ENCODE measurements at places on chromosomes 16 and 17.

- no peak for DNase-seq
Observed at GRCh38 chr17:39831588-39831987, 32.5 kb downstream of the IKZF3 start.

DNA sequence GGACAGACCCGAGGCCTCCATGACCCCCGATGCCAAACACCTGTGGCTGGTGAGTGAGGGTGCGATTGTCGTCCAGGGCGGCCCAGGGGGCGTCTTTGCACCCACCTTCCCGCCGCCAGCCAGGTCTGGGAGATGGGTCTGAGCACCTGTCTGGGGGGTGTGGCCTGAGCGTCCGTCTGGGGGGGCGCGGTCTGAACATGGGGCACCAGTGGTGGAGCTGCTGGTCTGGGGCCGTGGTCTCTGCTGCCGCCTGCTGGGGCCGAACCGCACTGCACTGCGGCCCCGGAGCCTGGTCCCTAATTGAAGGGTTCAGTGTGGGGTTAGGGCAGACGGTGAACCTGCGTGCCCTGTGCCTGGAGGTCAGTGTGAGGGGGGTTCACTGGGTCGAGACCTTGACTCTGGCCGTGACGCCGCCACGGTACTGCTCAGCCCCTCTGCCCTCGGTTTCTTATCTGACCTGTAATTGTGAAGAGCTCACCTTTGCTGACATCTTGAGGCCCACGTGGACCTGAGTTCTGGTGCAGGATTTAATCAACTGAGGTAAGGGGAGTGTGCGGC lies 12.6 kb upstream of the TCF25 start:
- no peak for DNase-seq

DNA sequence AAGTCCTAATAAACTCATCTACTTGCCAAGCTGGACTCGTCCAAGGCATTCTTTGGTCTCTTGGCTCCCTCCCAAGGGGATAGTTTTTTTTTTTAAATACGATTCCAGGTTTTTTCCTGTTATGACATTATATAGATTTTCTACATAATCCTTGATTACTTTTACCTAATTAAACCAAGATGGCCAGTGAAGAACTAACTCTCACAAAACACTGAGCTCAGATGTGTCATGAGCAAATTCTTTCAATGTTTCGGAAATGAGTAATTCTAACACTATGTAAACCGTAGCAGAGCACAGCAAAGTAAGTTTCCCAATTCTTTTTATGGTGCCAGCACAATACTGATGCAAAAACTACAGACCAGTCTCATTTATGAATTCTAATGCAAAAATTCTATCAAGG lies 1.8 kb downstream of the ZNF23 start:
- DNase-seq: peak; percentile 53

- no peak for DNase-seq
Observed at GRCh38 chr17:42843358-42843934, 934 bp upstream of the AOC2 start.

DNA sequence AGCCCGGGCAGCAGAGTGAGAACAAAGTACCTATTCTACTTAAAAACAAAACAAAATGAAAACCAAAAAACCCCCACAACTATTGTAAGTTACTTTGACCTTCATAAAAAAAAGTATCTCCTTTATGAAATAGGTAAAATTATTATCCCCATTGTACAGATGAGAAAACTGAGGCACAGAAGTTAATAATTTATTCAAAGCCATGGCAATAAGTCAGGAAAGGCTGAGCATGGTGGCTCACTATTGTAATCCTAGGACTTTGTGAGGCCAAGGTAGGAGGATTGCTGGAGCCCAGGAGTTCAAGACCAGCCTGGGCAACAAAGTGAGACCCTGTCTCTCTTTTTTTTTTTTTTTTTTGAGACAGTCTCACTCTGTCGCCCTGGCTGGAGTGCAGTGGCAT lies 30.5 kb downstream of the FCSK start:
- no peak for DNase-seq

- no peak for DNase-seq
Observed at GRCh38 chr16:50696575-50697420, 3.4 kb downstream of the NOD2 start.

GRCh38 chr17:30922235-30923030 lies 688 bp downstream of the ADAP2 start:
- no peak for DNase-seq

DNA sequence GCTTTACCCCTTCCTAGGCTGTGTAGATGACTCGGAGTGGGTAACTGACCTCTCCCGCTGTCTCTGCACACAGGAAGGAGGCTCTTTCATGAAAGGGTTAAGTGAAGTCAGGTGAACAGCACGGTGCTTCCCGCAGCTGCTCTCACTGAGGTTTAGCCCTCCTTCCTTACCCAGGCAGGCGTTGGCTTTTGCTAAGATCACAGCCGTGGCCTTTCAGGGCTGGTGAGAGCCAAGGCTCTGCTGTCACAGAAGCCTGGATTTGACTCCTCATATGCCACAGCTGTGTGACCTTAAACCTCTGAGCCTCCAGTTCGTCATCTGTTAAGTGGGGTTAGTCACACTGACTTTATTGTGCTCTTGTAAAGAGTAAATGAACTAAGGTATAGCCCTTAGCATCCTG lies 90.9 kb upstream of the PLCG2 start:
- no peak for DNase-seq

DNA sequence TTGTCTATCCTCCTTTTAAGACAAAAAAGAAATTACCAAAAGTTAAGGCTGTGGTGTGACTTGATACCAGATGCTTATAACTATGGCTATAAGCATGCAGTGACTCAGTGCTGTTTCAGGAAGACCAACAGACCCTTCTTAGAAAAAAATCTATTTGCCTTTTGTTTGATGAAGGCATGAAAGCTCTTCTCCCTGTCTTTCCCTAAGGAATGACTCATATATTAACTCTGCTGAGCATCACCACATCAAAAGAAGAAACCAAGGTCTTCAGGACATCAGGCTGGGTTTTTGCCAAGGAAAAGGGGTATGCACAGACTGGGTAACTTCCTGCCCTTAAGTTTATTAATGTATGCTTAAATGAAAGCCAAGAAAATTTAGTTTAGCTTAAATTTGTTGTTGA lies 47.1 kb downstream of the VMP1 start:
- DNase-seq: peak; percentile 81

DNA sequence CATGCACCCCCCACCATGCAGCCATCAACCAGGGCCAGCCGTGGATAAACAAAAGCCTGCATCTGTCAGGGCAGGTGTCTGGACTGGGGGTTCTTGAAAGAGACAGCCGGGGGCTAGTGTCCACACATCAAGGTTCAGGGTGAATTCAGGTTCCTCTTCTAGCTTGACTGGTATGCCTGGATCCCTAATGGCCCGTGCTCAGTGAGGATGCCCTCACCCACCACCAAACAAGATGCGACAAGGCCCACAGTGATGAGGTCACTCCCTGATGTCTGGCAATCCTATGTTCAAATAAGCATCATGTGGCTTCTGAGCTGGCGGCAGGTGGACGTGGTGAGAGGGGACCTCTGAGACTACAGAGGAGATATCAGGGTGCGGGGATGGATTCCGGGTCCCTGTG lies 64.6 kb downstream of the GOSR1 start:
- no peak for DNase-seq

DNA sequence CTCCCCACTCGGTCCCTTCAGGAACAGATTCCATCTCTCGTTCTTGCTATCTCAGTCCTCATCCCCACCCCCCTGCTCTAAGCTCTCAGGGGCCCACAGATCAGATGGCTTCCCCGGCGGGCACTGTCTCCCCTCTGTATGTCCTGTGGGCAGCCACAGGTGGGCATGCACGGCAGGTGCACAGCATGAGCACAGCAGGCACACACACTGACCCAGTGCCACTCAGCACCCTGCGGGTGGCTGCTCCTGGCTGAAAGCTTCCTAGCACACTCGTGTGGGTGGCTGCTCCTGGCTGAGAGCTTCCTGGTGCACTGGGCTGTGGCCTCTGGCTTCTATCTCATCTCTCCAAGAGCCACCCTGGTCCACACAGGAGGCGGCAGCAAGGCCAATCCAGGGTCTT lies 44.5 kb upstream of the SMIM36 start:
- DNase-seq: no peak

- DNase-seq: no peak
Observed at GRCh38 chr17:46071796-46072195, 72.7 kb downstream of the STH start.

GRCh38 chr17:81200695-81201580 lies 21.8 kb downstream of the CEP131 start:
- peak; percentile 37 for DNase-seq

GRCh38 chr16:89506791-89507191 lies 1.4 kb upstream of the SPG7 start:
- DNase-seq: no peak

- no peak for DNase-seq
Observed at GRCh38 chr17:42071810-42072209, 21.4 kb upstream of the C17orf113 start.

DNA sequence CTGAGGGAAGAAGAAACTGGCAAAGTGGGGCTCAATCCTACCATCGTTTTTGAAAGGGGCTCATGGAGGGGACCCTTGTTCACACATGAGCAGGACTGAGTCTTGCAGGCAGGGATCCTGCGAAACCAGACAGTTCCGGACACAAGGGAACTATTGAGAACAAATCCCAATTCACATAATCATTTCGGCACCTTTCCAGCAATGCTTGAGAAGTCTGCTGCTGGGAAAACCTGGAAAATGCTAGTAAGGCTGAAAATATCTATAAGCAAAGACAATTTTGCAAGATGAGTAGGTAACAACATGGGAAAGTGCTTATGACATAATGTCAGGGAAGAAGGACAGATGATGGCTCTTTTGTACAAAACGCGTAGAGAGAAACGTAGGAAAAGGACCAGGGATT lies 52.1 kb upstream of the BPTF start:
- DNase-seq: no peak

- DNase-seq: no peak
Observed at GRCh38 chr17:81294512-81295030, 536 bp downstream of the SLC38A10 start.

GRCh38 chr16:85998868-85999729 lies 100.1 kb downstream of the IRF8 start:
- DNase-seq: no peak

DNA sequence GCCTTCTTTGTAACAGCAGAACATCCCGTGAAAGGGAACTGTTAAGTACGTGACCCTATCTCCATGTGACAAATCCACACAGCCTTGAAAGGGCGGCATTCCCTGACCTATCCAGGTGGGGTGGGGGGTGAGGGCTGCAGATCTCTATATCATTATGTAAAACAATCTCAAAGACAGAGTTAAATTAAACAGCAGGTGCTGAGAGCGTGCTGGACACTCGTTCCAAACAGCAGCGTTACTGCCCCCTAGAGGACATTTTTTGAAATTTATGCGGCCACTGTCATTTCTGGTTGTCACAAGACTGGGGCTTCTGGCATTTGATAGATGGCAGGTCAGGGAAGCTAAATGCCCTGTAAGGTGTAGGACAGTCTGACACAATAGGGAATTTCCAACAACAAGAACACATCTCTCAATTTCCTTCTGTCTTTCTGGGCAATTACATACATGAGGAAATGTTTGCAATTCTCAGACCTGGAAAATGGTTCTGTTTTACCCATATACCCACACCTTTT lies 6.7 kb upstream of the SLC25A39 start:
- DNase-seq: no peak

- no peak for DNase-seq
Observed at GRCh38 chr16:73319737-73320136, 271.8 kb upstream of the ZFHX3 start.

GRCh38 chr16:2675714-2676113 lies 6.6 kb upstream of the KCTD5 start:
- DNase-seq: no peak

GRCh38 chr17:45441526-45442310 lies 9.0 kb upstream of the ARHGAP27 start:
- DNase-seq: no peak

All from retinal pigment epithelial cell (primary cell).